ENCODE measurements at places on chromosomes 2 and 18.

- DNase-seq: no peak
Observed at GRCh38 chr2:114543236-114543766, 100.9 kb downstream of the DPP10 start.

DNA sequence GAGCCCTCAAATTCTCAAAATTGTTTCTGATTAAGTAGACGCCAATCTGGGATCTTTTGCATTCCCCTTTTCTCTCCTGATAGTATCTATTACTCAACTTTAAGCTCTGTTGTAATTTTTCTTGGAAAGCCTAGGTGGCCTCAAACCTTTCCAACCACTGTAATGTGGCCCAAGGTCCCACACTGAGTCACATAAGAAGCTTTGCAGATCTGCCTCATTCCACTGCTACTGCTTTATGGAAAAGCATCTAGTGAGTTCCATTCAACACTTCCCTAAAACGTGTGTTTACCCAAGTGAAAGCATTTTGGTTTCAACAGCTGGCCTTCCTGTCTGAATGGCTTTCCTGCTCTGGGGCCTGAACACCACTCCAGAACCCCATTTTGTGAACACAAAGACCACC, 493.6 kb upstream of the SPHKAP start:
- no peak for DNase-seq

DNA sequence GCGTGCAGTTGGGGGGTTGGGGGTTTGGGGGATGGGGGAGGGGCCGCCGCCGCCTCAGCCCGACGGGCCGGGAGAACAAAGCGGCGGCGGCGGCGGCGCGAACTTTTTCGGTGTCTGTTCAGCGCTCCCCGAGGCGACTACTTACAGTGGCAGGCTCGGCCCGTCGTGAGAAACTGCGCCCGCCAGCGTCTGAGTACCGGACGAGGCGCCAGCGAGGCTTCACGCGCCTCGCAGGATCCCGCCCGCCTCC, 172 bp downstream of the PRKD3 start:
- DNase-seq: no peak

- no peak for DNase-seq
Observed at GRCh38 chr2:172389685-172390339, 37.6 kb upstream of the ITGA6 start.

- peak; percentile 30 for DNase-seq
Observed at GRCh38 chr2:6872394-6872793, 5.2 kb upstream of the RSAD2 start.

DNA sequence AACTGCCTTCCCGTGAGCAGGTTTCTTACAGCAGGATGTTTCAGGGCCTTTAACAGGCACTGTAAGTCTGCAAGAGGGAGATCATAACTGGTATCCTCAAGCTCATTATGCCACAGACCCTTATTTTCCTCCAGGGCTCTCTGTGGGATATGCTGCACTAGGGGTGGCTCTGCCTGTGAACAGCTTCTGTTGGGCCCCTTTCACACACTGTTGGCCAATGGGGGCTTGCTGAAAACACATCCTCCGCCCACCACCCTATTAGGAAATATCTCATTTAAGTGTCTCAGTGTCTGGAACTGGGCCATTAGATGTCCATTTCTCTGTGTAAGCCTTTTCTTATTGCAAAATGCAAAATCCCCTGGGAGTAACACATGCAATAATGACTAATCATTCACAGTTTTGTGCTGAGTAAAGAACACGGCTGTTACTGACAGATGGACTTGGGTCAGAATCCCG, 414.3 kb upstream of the HS6ST1 start:
- DNase-seq: peak; percentile 89

- DNase-seq: no peak
Observed at GRCh38 chr2:59770651-59771050, 782.8 kb downstream of the BCL11A start.

- DNase-seq: peak; percentile 79
Observed at GRCh38 chr2:55115761-55116597, 65.7 kb upstream of the RTN4 start.

GRCh38 chr18:28189400-28190239, 12.7 kb upstream of the CDH2 start:
- peak; percentile 49 for DNase-seq

DNA sequence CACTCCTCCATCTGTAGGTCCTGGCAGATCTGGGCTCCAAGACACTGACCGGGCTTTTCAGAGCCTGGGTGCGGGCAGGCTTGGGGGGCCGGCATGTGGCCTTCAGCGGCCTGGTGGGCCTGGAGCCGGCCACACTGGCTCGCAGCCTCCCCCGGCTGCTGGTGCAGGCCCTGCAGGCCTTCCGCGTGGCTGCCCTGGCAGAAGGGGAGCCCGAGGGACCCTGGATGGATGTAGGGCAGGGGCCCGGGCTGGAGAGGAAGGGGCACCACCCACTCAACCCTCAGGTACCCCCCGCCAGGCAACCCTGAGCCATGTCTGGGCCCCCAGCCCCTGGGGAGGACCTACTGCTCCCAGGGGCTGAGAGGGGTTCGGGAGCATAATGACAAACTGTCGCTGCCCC, 761 bp upstream of the CHRND start:
- DNase-seq: no peak

DNA sequence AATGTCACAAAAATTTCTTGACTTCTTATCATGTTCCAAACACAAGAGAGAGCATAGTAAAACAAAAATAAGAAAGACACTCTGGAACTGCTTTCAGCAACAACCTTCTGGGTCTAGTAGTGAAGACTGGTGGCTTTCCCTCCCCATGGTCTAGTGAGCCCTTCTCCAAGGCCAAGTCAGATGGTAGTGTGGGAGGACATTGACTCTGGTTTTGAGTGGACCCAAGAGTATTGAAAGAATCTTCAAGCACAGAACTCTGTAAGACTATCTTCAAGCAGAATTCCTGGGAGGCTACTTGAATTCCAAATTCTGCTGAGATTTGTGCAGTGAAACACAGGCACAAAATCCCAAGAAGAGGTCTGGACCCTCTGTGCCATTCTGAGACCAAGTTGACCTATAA, 21.1 kb downstream of the ANTXR1 start:
- no peak for DNase-seq

- DNase-seq: no peak
Observed at GRCh38 chr18:67239826-67240225, 276.7 kb downstream of the DSEL start.

DNA sequence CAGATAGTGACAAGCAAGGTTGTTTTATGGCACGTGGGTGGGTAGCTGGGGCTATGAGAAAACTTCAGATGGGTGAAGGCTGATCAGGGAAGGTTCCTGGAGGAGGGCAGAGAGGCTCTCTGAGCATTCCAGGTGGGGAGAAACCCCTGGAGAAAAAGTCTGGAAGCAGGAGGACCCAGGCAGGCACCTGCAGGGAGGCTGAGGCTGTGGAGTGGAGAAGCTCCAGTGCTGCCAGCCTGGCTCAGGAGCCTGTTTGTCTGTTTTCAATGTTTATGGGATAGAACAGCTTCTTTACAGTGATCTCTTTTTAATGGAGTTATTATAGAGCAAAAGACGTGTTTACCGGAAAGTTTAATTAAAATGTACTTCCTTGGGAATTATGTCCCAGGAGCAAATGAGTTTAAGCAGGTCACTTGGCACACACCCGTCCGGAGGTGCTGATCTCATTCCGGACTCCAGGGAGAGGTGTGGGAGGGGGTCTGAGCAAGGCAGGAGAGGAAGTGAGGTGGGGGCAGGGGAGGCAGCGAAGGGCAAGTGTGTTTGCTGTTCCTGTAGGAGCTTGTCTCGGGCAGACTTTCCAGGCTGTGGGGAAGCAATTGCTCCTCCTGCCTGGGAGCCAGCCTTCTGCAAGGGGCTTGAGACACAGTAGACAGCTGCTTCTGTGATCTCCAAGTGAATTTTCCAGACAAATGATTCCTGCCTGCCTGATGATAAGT, 239.5 kb downstream of the MYCN start:
- DNase-seq: no peak

- DNase-seq: no peak
Observed at GRCh38 chr2:76385943-76386342, 675.2 kb upstream of the GCFC2 start.

- DNase-seq: no peak
Observed at GRCh38 chr2:26904839-26905238, 56.9 kb downstream of the DPYSL5 start.

GRCh38 chr2:109463236-109463635, 150.5 kb downstream of the SEPTIN10 start:
- DNase-seq: no peak

DNA sequence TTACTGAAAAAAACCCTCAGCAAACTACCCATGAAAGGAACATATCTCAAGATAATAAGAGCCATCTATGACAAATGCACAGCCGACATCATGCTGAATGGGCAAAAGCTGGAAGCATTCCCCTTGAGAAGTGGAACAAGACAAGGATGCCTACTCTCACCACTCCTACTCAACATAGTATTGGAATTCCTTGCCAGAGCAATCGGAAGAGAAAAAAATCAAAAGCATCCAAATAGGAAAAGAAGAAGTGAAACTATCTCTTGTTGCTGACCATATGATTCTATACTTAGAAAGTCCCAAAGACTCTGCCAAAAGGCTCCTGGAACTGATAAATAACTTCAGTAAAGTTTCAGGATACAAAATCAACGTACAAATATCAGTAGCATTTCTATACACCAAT, 40.6 kb upstream of the MSTN start:
- DNase-seq: peak; percentile 62

GRCh38 chr18:8029061-8029460, 461.9 kb downstream of the PTPRM start:
- no peak for DNase-seq

GRCh38 chr18:2826581-2826980, 20.2 kb upstream of the EMILIN2 start:
- DNase-seq: peak; percentile 40

DNA sequence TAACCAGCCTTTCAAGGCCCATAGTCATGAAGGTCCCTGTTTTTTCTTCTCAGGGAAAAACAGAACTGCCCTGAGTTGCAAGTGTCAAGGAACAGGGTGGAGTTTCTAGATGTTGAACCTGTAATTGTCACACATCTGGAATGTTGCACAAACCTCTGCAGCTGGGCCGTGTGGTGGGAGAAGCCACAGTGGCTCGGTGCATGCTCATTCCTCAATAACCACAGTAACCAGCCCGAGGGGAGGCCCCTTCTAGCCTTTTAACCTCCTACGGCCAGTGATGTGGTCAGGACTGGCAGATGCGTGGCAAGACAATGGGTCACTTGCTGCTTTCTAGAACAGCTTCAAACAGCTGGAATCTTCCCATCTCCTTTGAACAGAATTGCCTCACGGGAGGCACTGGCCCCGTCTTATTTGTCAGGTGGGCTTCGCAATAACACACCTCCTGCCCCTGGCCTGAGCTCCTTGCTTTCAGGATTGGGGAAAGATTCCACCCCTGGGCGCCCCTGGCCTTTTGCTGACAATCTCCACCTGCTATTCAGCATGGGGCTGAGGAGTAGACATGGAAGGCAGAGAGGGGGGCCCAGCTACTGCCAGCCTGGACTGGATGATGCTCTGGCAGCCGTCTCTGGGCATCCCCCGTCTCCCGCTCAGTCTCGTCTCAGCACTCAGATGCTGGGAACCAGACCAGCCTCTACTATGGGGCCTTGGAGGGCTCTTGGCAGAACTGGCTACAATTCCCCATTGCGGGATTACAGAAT, 102.9 kb downstream of the KLHL29 start:
- DNase-seq: peak; percentile 9

DNA sequence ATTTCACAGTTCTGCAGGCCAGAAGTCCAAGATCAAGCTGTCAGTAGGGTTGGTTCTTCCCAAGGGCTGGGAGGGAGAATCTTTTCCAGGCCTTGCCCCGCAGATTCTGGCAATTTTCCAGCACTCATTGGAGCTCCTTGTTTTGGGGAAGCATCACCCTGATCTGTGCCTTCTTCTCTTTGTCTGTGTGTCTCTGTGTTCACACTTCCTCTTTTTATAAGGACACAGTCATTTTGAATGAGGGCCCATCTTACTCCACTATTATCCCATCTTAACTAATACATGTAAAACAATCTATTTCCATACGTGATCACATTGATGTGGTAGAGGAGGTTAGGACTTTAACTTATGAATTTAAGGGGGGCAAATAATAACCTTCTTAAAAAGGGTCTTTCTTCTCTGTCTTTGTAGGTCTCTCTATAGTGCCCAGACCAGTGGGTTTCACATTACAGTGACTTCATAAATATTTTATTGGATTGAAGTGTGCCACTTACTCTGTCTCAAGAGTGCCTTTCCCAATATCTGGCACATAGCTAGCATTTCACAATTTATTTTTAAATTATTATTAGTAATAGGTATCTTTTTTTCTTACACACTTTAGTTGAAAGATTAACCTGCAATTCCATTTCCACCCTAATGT, 68.9 kb upstream of the CBLN2 start:
- peak; percentile 6 for DNase-seq

DNA sequence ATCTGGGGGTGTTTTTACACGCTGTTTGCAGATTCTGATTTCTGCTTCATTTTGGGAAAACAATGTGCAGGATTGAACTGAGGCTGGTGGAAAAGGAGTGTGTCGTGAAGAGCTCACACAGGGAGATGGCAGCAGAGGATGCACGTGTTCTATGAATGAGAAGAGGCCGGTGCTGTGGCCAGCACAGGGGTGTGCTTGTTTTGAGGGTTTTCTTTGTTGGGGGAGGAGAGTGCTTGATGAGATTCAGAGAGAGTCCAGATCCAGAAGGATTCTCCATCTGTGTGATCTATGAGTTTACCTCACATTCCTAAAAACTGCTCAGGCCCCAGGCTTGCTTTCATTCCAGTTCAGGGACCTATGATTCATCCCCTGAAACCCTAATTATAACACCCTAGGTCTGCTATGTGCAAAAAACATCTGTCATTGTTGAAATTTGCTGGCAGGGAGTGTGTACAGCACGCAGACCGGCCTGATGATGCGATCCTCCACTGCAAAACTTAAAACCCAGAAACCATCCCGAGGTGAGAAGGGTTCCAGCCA, 12.1 kb downstream of the TGFA start:
- DNase-seq: no peak

- DNase-seq: peak; percentile 5
Observed at GRCh38 chr2:15142069-15142689, 419.0 kb downstream of the NBAS start.

DNA sequence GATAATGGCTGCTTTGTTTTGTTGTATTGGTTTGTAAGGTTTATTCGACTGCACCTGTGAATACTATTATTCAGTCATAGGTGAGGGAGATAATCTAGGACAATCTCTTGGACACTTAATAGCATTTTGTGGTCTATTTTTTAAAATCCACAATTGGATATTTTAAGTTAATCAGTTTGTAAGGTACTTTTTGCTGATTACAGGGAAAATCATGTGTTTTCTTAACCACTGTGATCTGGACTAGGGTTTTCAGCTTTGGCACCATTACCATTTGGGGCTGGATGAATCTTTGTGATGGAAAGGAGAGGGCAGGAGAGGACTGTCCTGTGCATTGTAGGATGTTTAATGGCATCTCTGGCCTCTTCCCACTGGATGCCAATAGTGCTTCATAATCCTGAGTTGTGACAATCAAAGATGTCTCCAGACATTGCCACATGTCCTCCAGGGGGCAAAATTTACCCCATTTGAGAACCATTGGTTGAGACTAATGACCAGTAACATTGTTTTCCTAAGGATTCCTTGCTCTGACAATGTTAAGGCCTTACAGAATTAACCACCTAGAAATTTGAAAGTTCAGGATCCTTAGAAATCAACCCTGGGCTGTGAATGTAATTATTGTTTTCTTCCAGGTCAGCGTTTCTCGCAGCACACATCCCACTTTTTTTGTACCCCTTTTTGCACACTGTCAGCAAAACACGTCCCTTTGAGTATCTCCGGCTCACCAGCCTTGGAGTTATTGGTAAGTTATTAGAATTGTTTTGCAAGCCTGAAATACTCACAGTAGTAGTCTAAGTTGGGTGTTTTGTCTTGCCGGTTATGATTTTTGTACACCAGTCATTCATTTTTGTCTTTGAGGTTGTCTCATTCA, 15.6 kb downstream of the CNOT9 start:
- no peak for DNase-seq
